ENCODE measurements at places on chromosomes 7 and 10. TPM values are rescaled to one million over a fixed set of nuclear protein-coding genes. Genes with fewer than 3 reads are reported as not detected.

TRIM74 gene
- not detected for total RNA-seq

BAIAP2L1 gene
- total RNA-seq: 0.31 TPM

GPR26 gene
- total RNA-seq: not detected

VWC2 gene
- not detected for total RNA-seq

MRLN gene
- not detected for total RNA-seq

IGFBP3 gene
- 35.1 TPM for total RNA-seq

THSD7A gene
- total RNA-seq: 27.2 TPM

HOXA9 gene
- total RNA-seq: 5.0 TPM

HOXA10 gene
- 2.6 TPM for total RNA-seq

NOD1 gene
- total RNA-seq: 21.0 TPM

PKD2L1 gene
- not detected for total RNA-seq

NRCAM gene
- 7.0 TPM for total RNA-seq

PPP1R17 gene
- total RNA-seq: not detected

SFRP5 gene
- not detected for total RNA-seq

EPHB4 gene
- total RNA-seq: 582 TPM

CYP2C19 gene
- not detected for total RNA-seq

BICC1 gene
- 0.16 TPM for total RNA-seq

TES gene
- total RNA-seq: 105 TPM

HPS1 gene
- total RNA-seq: 28.1 TPM

AMPH gene
- total RNA-seq: 0.50 TPM

ANKRD22 gene
- total RNA-seq: not detected

AS3MT gene
- 1.1 TPM for total RNA-seq

SPDYE2 gene
- not detected for total RNA-seq

SMKR1 gene
- 0.38 TPM for total RNA-seq

PVRIG gene
- not detected for total RNA-seq

RBP4 gene
- not detected for total RNA-seq

CROT gene
- total RNA-seq: 4.0 TPM

GHRHR gene
- total RNA-seq: not detected

C10orf53 gene
- not detected for total RNA-seq
